ENCODE measurements at places on chromosomes 3 and 15.

GRCh38 chr3:62727536-62727935 is 147.7 kb downstream of the CADPS start:
- no peak for DNase-seq

DNA sequence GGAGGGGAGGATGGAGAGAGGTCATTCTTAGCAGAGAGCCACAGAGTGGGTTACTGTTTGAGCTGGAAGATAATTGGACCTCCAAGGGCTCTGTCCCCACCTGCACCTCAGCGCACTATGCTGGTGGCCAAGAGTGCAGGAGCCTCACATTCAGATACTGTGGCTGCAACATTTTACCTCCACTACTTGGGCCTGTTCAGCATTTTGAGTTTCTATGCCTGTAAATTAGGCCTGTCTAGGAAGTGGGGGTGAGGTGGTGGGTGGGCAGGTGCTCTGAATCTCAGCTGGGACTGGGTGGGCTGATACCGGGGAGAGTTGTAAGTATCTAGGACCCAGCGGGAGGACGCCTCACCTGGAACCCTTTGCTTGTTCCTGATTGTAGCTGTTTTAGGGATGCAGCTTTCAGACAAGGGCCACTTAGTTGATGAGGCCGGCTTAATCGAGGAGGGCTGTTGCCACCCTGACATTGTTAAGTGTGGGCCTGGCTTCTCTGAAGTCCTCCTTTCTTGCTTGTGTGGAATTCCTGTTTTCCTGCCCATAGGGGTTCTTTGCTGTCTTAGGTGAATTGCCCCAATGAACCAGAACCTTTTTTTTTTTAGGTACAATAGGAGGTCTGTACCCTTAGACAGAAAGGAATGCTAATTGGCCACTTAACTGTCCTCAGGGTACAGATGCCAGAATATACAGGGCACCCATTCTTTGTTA is 83.8 kb downstream of the SMAD3 start:
- no peak for DNase-seq

DNA sequence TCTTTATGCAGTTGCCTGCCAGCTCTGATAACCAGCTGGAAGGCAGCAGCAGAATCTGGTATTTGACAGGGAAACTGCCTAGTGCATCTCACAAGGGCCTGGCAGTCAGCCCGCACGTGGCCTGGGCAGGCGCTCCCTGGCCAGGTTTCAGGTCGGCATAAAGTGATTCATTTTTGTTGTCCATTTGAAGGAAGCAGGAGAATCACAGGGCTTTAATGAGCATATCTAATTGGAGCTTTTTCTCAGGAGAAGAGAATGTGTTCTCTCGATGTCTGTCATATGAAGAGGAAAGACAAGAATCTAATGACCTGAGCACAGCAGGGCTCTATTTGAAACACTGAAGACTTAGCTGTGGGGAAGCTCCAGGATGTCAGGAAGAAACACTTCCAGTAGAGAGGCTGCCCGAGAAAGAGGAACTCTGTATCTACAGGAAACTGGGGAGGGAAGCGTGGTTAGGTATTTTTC is 98.8 kb upstream of the MB21D2 start:
- DNase-seq, result peak; percentile 36

DNA sequence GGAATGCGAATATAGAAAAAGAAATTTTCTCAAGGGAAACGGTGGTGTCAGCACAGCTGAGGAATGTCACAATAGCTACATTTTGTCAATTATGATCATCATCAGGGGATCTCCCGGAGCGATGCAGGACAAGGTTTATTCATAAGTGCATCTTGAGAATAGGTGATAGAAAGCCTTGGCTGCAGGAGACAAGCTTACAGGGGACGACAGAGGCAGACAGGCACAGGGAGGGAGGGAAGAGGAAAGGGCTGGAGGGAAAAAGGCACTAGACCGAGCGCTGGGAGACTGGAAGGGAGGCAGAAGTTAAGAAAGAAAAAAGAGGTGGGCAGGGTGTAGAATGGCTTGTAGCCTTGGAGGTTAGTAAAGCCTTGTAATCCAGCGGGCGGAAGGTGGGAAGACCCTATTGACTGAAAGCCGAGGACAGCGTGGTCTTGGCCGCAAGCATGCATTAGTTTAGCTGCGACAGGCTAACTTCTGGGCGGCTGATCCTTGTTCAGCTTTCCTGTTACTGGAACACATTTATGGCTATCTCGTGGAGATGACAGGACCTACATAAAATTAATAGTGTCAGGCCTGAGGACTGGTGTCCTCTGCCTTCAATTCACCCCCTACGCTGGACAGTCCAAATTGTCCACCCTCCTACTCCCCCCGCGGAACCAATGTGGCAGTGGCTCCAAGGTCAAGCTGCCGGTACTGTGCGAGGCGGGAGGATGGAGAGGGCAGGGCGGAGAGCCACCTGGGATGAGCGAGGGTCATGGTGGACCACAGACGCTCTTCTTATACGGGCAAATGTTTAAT is 1.4 kb upstream of the NECTIN3 start:
- DNase-seq, result peak; percentile 1

DNA sequence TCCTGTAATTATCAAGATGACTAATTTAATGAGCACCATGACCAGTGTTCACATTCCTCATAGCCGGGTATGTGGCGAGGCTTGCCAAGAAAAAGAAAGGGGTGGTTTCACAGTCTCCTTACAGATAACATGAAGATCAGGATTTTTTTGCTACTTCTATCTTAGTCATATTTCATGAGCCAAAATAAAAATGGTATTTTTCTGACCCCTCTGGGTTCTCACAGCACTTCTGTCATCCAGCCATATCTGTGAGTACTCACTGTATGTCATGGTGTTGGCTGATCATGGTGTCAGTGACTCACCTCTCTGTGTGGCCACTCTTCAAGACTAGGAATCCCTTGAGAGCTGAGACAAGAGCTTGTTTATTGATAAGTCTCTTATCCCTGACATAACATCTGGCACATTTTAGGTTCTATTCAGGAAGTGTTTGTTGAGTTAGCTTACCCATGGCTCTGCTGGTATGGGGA is 130.5 kb upstream of the LMCD1 start:
- no peak for DNase-seq

- DNase-seq, result no peak
Measured at GRCh38 chr3:60674870-60675269, 576.4 kb downstream of the FHIT start.

- DNase-seq, result peak; percentile 86
Measured at GRCh38 chr15:82146990-82147461, 101.2 kb upstream of the MEX3B start.

GRCh38 chr15:52134502-52135144 is 22.0 kb upstream of the BCL2L10 start:
- no peak for DNase-seq

GRCh38 chr3:54120657-54121413 is 1.5 kb upstream of the CACNA2D3 start:
- DNase-seq, result no peak

DNA sequence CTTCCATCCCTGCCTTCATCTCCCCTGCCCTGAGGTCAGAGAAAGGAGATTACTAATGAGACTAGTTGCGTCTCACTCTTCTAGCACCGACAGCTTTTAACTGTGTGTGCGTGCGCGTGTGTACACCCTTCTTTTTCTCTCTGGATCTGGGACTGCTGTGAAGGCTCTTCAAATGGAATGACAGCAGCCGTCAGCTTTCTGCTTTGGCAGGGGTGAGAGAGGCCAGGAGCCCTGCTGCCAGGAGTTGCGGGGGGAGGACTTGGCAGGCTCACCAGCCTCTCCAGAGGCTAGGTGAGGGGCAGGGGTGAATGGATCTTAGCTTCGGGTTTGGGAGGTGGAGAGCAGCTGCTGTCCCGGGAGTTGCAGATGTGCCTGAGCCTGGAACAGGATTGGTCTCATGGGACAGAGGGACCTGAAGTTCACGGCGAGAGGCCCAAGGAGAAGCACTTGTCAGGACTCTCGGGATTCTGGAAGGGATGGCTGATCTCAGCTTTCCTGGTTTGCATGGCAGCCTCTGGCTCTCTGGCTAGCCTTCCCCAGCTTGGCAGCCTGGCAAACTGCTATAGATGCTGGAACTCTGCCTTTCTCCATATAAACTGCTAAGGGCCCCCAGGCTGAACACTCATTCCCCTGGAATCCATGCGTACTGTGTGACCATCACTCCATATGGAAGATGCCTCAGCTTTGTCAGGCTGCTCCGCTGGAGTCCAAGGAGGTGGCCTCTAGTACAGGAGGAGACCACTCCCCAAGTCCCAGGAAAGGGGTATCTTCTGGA is 16.6 kb downstream of the TEX264 start:
- peak; percentile 13 for DNase-seq

GRCh38 chr3:111694471-111694870 is 99.3 kb upstream of the ZBED2 start:
- DNase-seq, result no peak

- DNase-seq, result peak; percentile 51
Measured at GRCh38 chr3:178950676-178951075, 120.9 kb downstream of the ZMAT3 start.

DNA sequence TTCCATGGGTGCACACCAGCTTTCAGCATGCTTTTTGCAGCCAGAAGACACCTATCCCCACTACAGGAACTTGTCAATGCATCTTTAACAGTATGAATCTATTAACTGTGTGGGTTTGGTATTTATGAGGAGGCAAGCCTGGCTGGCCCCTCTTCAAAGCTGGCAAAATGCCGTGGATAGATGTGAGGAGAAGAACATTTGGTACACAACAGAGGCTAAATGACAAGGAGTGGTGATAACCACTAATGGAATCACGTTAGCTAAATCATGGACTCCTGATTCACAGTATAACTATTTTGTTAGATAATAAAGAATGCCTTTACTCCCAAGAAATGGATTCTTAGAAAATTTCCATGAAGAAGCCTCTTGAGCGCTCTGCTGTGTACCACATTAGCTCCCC is 187.2 kb downstream of the CLSTN2 start:
- no peak for DNase-seq

- DNase-seq, result no peak
Measured at GRCh38 chr3:27910456-27910855, 188.3 kb upstream of the EOMES start.

DNA sequence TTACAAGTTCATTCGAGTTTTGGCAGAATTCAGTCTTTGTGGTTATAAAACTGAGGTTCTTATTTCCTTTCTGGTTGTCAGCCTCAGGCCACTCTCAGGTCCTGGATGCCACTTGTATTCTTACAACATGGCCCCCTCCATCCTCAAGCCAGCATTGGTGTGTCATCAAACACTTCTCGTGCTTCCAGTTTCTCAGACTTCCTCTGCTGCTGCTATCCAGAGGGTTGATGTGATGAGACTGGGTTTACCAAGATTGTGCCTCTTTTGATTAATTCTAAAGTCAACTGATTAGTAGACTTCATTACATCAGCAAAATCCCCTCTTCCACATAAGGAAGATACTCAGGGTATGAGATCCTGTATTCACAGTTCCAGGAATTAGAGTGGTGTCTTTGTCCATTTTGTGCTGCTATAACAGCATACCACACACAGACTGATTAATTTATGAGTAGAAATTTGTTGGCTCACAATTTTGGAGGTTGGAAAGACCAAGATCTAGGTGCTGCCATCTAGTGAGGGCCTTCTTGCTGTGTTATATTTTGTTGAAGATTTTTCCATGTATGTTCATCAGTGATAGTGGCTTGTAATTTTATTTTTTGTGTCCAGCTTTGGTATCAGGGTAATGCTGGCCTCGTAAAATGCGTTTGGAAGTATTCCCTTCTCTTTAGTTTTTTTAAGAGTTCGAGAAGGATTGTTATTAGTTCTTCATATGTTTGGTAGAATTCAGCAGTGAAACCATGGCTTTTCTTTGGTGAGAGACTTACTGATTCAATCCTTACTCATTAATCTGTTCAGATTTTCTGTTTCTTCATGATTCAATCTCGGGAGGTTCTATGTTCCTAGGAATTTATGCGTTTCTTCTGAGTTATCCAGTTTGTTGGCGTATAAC is 11.1 kb downstream of the LRCH3 start:
- DNase-seq, result no peak

GRCh38 chr3:160205606-160206005 is 19.6 kb upstream of the C3orf80 start:
- no peak for DNase-seq

GRCh38 chr3:84165328-84165727 is 793.5 kb upstream of the CADM2 start:
- no peak for DNase-seq

- no peak for DNase-seq
Measured at GRCh38 chr3:114595522-114596028, 301.7 kb downstream of the TIGIT start.

GRCh38 chr3:33658621-33658990 is 59.4 kb downstream of the CLASP2 start:
- DNase-seq, result no peak

DNA sequence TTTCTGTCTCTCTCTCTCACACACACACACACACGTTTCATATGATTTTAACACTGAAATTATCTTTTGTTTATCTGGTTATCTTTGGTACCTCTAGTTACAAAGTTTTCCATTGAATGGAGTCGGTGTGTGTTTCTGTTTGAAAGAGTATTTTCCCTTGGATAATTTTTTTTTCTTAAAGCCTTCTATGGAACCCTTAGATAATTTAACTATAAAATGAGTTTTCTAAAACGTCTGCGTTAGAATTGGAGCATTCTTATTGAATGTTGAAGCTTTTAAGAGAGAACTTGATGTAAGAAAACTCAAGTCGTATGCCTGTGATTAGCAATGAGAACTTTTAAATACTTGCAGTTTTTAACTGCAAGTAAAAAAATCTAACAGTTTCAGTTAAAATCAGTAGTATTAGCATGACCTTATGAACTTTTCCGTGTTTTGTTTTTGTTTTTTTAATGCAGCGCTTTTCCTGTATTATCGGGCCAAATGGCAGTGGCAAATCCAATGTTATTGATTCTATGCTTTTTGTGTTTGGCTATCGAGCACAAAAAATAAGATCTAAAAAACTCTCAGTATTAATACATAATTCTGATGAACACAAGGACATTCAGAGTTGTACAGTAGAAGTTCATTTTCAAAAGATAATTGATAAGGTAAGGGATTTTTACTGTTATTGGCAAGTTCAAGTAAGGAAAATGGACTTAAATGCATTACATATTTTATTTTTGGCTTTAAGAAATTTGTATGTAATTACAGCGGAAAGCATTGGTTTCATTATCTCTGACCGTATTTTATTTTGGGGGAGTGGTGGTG is 3.0 kb downstream of the SMC4 start:
- DNase-seq, result no peak

GRCh38 chr3:42037318-42037945 is 53.7 kb upstream of the TRAK1 start:
- no peak for DNase-seq

GRCh38 chr15:54547491-54547890 is 569.2 kb downstream of the UNC13C start:
- no peak for DNase-seq

DNA sequence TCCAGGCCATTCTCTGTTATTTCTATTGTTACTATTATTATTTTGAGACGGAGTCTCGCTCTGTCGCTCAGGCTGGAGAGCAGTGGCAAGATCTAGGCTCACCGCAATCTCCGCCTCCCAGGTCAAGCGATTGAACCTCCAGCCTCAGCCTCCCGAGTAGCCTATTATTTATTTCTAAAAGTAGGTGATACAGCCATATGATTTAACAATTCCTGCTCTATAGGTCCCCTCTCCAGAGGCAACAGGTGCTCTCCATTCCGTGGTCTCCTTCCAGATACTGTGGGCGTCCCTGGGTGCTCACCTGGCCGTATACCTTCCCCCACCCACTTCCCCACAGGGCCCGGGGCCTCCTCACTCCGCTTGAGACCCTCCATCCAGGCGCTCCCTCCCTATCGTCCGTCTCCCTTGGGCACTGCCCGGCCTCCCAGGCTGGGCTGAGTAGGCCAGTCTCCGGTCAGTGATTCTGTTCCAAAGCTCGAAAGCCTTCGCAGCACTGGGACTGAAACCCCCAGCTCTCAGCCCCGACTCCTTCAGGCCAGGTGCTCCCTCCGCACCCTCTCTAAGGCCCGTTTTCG is 708 bp upstream of the PTPN23 start:
- DNase-seq, result no peak

All from RWPE1 (cell line).